Chondrocyte (in vitro differentiated cells): ENCODE measurements at places on chromosomes 6 and 20. TPM values are rescaled to one million over a fixed set of nuclear protein-coding genes. Genes with fewer than 3 reads are reported as not detected.

DNA sequence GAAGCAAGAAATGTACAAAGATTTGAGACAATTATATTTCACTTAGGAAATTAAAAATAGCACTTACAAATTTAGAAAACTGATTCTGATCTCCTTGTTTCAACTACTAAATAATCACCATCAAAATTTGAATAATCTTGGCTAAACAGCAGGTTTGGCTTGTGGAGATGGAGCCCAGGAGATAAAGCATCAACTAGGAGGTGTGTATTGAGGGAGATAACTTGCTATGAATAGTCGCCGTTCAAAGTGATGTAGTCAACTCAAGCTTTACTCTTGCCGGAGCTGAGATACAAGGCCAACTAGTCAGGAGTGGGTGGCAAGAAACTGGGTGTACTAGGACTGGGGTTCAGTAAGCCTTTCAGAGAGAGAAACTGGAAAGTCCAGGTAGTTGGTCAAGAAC, 117.7 kb downstream of the TRMT11 start:
- H3K4me3 ChIP-seq = no peak overlapping the region
- no peak for DNase-seq
- peaks cover 6% of the 10 kb centered on the region for H3K36me3 ChIP-seq
- H3K4me1 ChIP-seq = no peaks in the 10 kb centered on the region
- no peaks in the 10 kb centered on the region for H3K27me3 ChIP-seq

Gene GHRH
- total RNA-seq = not detected in 3 replicates

- H3K27me3 ChIP-seq = peaks cover 2% of the 10 kb centered on the region
- no peak for DNase-seq
- no peaks in the 10 kb centered on the region for H3K36me3 ChIP-seq
- no peaks in the 10 kb centered on the region for H3K4me1 ChIP-seq
These were observed 92.2 kb upstream of the RSPO3 start for GRCh38 chr6:127026247-127026646.

DNA sequence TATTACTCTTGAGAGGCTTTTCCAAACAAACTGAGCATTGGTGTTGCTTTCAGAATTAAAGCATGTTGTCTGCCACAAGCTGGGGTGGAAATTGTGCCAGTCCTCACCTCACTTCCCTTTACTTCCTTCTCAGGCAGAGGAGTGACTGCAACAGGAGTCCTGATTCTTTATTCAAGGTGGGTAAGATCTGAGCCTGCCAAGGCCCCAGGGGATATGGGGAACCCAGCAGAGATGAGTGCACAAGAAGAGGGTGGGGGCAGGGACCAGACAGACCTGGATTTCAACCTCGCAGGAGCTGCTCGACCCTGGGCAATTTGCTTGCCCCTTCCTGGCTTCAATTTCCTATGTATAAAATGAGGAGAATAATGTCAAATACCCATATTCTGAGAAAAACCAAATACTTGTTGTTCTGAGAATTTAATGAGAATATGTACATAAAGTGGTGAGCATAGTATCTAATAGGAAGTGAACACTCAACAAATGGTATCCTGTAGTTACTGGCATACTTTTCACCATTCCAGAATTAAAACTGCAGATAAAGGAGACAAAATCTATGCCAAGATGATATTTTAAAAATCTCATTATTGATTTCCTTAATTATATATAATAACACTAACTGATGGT, 17.8 kb downstream of the MAN1A1 start:
- H3K27me3 ChIP-seq = peaks cover 3% of the 10 kb centered on the region
- no peak for DNase-seq
- H3K36me3 ChIP-seq = no peaks in the 10 kb centered on the region
- H3K27ac ChIP-seq = no peak overlapping the region

- DNase-seq = no peak
- no peak overlapping the region for H3K27ac ChIP-seq
- no peaks in the 10 kb centered on the region for H3K27me3 ChIP-seq
- H3K4me3 ChIP-seq = no peak overlapping the region
These were observed 887 bp upstream of the NSFL1C start for GRCh38 chr20:1467355-1468116.

- H3K36me3 ChIP-seq = peaks cover 6% of the 10 kb centered on the region
- no peak for DNase-seq
- no peak overlapping the region for H3K4me3 ChIP-seq
- H3K27me3 ChIP-seq = peaks cover 13% of the 10 kb centered on the region
- no peak overlapping the region for H3K27ac ChIP-seq
These were observed 7.3 kb downstream of the GHRH start for GRCh38 chr20:37254114-37254878.

DNA sequence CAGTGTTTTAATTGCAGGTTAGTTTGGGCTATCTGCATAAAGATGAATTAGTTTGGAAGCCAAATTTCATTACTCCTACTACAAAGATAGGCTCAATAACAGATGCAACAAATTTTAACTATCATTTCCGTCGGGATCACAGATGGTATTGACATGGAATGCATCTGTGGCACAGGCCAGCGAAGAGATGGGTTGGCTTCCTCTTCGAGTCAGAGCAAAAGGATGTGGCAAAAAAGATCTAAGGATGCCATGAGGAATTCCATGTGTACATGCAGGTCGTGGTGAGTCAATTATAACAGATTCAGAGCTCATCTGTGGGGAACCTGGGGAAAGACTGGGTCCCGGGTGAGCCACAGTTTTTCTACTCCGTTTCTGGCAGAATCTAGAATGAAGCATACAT, 83.0 kb upstream of the CITED2 start:
- H3K4me3 ChIP-seq = no peak overlapping the region
- DNase-seq = no peak
- no peaks in the 10 kb centered on the region for H3K36me3 ChIP-seq

DNA sequence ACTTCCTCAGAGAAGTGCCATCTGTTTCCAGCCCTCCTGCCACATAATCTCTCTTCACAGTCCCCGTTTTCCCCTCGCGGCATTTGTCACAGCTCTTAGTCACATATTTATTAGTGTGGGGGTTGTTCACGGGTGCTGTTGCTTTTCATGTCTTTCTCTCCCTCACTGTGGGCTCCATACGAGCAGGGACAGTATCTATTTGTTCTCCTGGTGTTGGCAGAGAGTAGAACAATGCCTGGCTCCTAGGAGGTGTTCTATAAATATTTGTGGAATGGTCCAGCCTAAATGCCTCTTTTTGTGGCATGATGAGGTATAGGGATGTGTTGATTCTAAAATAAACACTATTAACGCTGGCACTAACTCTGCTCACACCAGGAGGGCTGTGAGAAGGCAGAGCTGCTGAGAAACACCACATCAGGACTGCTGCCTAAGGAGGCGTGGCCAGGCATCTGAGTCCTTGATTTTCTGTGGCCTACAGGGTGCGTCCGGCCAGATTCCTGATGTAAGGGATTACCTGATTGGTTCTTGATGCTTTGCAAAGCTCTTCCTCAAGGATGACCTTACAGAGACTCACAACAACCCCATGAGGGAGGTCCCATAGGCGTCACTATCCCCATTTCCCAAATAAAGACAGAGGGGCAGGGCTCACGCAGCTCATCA, 219.8 kb upstream of the ARID1B start:
- H3K27ac ChIP-seq = no peak overlapping the region
- peaks cover 7% of the 10 kb centered on the region for H3K4me1 ChIP-seq
- no peak for DNase-seq
- H3K4me3 ChIP-seq = no peak overlapping the region
- H3K27me3 ChIP-seq = no peaks in the 10 kb centered on the region

GRCh38 chr6:151661928-151662327, 145.6 kb upstream of the ESR1 start:
- no peaks in the 10 kb centered on the region for H3K4me1 ChIP-seq
- H3K27me3 ChIP-seq = peaks cover 22% of the 10 kb centered on the region
- no peak overlapping the region for H3K4me3 ChIP-seq

- H3K4me1 ChIP-seq = peaks cover 18% of the 10 kb centered on the region
- no peaks in the 10 kb centered on the region for H3K27me3 ChIP-seq
- H3K4me3 ChIP-seq = no peak overlapping the region
- no peak for DNase-seq
These were observed 91.8 kb downstream of the ASXL1 start for GRCh38 chr20:32449890-32450401.

Gene COL9A1
- 0.27 to 0.69 TPM in 2 of 3 replicates, not detected in the other for total RNA-seq

Gene RBL1
- 4.5 to 7.5 TPM (median 5.0 TPM) in 3 replicates for total RNA-seq

DNA sequence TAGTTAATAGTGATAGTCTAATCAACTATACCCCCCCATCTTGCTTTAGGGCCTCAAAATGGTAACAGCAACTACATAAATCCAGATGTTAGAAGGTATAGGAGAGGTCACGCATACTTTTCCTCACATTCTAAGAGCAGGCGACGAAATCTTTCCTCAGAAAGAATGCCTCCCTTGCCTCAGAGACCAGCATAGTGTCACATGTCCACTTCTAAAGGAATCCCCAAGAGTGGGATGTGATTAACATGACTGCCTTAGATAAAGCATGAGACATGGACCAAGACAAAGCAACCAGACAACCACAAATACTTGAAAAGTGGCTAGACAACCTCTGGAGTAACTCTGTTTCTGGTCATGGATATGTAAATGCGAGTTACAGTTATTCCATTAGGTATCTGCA, 710.7 kb downstream of the EYS start:
- no peaks in the 10 kb centered on the region for H3K36me3 ChIP-seq
- peaks cover 7% of the 10 kb centered on the region for H3K27me3 ChIP-seq
- no peaks in the 10 kb centered on the region for H3K4me1 ChIP-seq

DNA sequence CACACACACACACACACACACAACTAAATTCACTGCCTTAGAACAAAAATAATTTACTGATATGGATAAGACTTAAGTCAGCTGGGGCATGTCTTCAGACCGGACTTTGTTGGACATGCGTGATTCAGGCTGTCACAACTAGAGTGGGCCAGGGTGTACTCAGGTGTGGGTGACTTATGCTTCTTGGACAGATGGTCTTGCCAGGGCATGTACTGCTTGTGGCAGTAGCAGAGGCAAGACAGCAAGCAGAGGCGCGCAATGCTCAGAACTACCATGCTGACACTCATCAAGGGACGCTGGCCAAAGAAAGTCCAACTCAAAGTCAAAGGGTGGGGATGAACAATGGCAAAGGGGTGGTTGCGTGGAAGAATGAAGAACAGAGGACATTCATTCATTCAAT, 437.5 kb downstream of the CBLN4 start:
- H3K27me3 ChIP-seq = no peaks in the 10 kb centered on the region
- no peak overlapping the region for H3K4me3 ChIP-seq
- no peak for DNase-seq
- no peaks in the 10 kb centered on the region for H3K4me1 ChIP-seq
- no peaks in the 10 kb centered on the region for H3K36me3 ChIP-seq

Gene TMEM170B
- 3.6 to 5.1 TPM (median 3.9 TPM) in 3 replicates for total RNA-seq

GRCh38 chr20:42080956-42081355, 462.8 kb upstream of the CHD6 start:
- no peaks in the 10 kb centered on the region for H3K4me1 ChIP-seq
- no peak overlapping the region for H3K27ac ChIP-seq
- no peaks in the 10 kb centered on the region for H3K27me3 ChIP-seq
- H3K36me3 ChIP-seq = no peaks in the 10 kb centered on the region

DNA sequence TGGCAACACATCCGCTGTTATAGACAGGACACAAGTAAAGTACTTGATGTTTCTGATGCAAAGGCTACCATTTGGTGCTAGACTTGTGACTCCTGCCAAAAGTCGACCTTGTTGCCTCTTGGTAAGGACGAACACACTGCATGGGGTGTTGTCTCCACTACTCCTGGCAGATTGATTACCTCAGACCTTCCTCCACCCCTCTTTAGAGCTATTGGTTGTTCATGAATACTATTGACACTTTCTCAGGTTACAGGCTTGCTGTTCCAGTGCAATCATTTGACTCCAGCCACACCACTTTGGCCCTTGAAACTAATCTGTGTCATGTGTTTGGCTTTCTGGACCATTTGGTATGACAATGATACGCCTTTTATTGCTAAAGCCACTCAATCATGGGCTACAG, 62.3 kb downstream of the TRMT11 start:
- no peak for DNase-seq
- H3K27ac ChIP-seq = no peak overlapping the region
- peaks cover 24% of the 10 kb centered on the region for H3K36me3 ChIP-seq
- no peaks in the 10 kb centered on the region for H3K27me3 ChIP-seq
- no peaks in the 10 kb centered on the region for H3K4me1 ChIP-seq
- H3K4me3 ChIP-seq = no peak overlapping the region

Gene EBF4
- total RNA-seq = 8.0 to 15.2 TPM (median 11.4 TPM) in 3 replicates

DNA sequence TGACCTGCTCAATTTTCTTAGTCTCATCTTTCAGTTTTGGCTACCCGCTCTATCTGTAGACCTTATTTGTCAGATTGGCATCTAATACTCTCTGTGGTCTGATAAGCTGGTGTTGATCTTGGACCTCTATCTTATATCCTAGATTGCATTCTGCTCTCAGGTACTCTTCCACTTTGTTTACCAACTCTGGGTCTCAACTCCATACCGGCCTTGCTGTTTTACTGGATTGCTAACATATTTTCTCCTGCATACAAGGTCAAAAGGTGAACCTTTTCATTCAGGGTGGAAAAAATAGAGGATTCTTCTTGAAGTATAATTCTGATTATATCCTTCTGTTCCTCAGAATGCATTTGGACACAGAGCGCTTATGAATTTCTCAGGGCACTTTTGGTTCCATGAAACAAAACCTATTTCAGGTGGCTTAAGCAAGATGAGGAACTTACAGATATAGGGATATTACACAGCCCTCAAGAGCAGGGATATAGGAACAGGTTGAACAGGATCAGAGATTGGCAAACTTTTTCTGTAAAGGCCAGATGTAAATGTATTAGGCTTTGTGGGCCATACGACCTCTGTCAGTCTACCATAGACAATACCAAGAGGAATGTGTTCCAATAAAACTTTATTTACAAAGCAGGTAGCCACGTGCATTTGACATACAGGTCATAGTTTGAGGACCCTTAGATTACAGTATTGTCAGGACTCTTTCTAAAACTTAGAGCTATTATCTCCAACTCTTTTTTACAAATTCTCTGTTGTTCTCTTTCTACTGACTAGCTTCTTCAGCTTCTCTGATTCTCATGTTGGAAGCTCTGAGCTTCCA, 2.5 kb upstream of the SH3BGRL2 start:
- no peaks in the 10 kb centered on the region for H3K36me3 ChIP-seq
- peaks cover 11% of the 10 kb centered on the region for H3K4me1 ChIP-seq
- no peak overlapping the region for H3K27ac ChIP-seq
- DNase-seq = no peak

GRCh38 chr20:20083807-20084206, 31.5 kb downstream of the CFAP61 start:
- H3K36me3 ChIP-seq = no peaks in the 10 kb centered on the region
- H3K4me1 ChIP-seq = peaks cover 2% of the 10 kb centered on the region
- no peak for DNase-seq
- peaks cover 37% of the 10 kb centered on the region for H3K27me3 ChIP-seq
- no peak overlapping the region for H3K4me3 ChIP-seq
- H3K27ac ChIP-seq = no peak overlapping the region
